ENCODE measurements at places on chromosomes 13 and 19.

DNA sequence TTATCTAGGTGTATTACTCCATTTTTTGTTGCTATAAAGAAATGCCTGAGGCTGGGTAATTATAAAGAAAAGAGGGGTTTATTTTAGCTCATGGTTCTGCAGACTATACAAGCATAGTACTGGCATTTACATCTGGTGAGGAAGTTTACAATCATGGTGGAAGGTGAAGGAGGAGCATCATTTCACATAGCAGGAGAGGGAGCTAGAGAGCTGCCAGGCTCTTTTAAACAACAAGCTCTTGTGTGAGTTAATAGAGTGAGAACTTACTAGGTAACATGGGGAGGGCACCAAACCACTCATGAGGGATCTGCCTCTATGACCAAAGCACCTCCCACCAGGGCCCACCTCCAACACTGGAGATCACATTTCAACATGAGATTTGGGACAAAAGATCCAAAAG lies 221.7 kb upstream of the GPC6 start:
- DNase-seq, result no peak

DNA sequence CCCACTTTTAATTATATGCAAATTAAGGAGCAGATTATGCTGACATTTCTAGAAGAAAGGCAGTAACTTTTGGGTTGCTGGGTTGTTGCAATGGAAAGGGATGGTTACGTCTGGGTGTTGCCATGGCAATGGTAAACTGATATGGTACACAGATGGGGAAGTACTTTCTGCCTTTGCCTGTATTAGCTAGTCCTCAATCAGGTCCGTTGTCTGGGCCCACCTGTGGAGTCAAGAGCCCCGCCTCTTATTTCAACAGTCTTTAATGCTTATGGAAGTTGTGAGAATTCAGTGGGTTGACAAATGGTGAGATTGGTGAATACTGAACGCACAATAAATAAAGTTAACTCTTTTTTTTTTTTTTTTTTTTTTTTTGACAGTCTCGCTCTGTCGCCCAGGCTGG lies 30.6 kb upstream of the DPP9 start:
- no peak for DNase-seq

GRCh38 chr19:49106648-49107135 lies 7.5 kb upstream of the LIN7B start:
- peak; percentile 42 for DNase-seq

GRCh38 chr19:31264041-31264778 lies 85.0 kb downstream of the TSHZ3 start:
- no peak for DNase-seq

- peak; percentile 60 for DNase-seq
Observed at GRCh38 chr19:1066748-1067340, at the start of gene ARHGAP45. ARHGAP45 (plus strand) TSS chr19:1067167; CDS start chr19:1067406, 239 bp downstream.

GRCh38 chr13:23718996-23719395 lies 148.8 kb downstream of the TNFRSF19 start:
- no peak for DNase-seq

Measured in activated CD4-positive, alpha-beta T cell treated with anti-CD3 and anti-CD28 coated beads, Interleukin-2, amount 50 U/mL, for 24 hours (primary cell).